ENCODE measurements at places on chromosomes 5 and 9.

GRCh38 chr5:69043655-69043996, 50.2 kb upstream of the SLC30A5 start:
- DNase-seq, result no peak

DNA sequence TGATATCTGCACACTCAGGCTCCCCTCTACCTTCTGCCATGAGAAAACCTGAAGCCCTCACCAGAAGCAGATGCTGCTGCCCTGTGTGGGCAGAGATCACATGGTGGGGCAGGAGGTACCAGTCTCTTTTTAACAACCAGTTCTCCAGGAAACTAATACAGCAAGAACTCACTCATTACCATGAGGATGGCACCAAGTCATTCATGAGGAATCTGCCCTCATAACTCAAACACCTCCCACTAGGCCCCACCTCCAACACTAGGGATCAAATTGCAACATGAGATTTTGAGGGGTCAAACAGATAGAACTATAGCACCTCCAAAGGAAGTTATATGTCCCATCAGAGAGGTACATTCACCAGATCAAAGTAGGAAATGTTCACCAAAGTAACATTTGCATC, 136.3 kb upstream of the SHB start:
- no peak for DNase-seq

GRCh38 chr5:102090770-102091169, 205.3 kb downstream of the SLCO4C1 start:
- DNase-seq, result peak; percentile 72

GRCh38 chr5:112951124-112951702, 25.4 kb upstream of the DCP2 start:
- DNase-seq, result no peak

DNA sequence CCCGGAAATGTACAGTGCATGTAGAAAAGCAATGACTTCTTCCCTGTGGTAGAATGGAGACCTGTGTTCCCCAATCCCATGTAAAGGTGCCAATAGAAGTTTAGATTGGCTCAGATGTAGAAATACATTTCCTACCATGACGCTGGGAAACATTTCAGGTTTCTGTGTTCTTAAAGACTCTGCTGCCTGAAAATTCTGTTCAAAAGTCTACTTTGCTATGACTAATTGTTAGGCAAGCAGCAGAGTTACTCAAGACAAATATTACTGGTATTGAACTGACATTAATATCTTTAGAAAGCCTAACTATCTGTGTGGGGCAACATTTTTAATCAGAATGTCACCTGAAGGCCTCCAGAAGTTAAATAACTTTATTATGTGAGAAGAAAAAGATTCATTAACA, 75.5 kb upstream of the ELL2 start:
- DNase-seq, result no peak

GRCh38 chr9:6354072-6354686, 26.0 kb downstream of the TPD52L3 start:
- DNase-seq, result peak; percentile 85

DNA sequence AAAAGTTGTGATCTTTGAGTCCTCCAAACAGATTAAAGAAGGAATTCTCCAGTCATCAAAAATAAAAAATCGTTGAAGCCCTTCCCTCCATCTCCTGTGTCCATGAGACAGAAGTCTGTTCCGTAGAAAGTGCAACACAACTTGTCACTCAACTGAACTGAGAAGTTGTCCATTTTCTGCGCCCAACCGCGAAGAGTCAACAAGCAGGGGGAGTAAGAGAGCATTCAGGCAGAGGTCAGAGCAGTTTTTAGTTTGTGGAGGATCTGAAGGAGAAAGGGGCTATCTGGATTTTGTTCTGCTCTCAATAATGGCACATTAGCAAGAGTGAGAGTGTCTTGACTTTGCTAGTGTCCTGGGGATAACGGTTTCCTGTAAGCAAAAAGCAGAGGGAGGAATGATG, 303.9 kb downstream of the ICE1 start:
- DNase-seq, result no peak

DNA sequence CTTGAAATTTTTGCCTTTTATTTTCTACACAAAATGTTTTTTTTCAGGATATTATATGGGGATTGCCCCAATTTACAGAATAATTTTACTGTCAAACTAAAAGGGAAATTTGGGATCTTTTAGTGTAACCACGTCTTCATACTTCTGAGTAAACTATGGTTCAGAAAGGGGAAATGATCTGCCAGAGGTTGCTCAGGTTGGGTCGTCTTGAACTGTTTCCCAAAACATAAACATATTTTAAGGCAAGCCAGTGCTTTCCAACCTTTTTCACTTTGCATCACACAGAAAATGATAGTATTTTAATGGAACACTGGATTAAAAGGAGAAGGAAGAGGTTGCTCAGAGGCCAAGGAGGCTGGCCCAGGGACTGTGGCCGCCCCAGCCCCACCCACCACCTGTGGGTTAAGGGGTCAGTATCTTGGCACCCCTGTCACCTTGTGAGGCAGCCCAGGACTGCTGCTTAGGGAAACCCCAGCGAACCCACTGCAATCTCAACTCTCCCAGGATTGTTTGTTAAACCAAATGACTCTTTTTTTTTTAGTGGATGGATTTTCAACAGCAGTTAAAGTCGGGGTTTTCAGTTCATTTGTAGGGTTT, 142.7 kb upstream of the DHFR start:
- DNase-seq, result no peak

DNA sequence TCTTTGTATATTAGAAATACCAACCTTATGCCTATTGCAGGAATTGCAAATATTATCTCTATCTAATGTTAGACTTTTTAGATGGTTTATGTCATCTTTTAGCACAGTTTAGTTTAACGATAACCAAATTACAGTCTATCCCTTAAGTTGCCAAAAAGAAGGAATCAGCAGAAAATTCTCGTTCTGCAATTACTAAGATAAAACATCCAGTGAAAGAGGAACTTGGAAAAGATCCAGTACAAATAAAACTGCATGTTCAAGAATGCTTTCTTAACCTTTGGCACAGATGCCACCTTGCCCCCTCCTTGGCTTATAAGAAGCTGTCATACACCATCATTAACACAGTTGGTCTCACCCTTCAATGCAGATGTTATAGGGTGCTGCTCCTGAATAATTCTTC, 124.0 kb downstream of the SEMA5A start:
- peak; percentile 21 for DNase-seq

DNA sequence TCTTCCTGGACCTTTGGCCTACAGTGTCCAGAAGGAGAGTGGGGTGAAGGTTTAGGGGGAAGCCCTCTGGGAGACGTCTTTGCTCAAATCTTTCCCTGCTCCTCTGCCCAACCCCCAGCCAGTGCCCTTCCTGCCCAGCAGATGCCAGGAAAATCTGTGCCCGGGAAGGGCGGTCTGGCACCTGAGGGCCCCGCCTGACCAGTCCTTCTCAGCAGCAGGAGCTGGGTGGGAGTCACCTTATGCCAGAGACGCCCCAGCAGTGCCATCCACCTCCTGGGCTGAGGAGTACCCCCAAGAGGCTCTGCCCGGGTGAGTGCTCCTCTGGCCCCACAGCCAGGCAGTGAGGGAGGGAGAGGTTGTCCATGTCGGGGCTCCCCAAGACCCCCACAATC, 14.9 kb upstream of the CERCAM start:
- DNase-seq, result no peak

DNA sequence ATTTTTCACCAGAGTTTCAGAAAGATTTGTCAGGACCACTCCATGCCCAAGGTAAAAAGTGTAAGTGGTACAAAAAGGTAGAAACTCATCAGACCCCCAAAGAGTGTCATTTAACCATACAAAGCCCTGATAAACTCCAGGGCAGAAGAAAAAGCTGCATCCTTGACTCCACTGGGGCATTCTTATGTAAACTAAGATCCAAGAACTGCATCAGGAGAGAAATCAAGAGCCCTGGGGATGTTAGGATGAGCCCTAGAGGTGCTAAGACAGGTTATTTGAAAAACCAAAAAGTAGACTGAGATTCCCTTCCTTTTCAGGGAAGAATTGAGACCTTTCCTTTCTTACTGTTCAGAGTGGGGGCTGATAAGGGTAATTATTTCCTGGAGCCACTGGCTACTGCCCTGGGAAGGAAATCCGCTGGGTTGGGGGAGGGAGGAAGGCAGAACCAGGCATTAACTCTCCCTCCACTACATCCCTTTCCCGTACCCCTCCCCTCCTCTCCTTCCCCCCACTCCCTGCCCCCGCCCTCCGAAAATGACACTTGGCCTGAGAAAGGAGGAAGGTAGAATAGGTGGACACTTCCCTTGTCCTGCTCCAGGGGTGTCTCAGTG, 54.7 kb downstream of the FXN start:
- DNase-seq, result no peak

- no peak for DNase-seq
These were observed 1114.9 kb upstream of the C9orf72 start for GRCh38 chr9:28688172-28688571.

Data from cardiac muscle cell (in vitro differentiated cells and primary cell).